ENCODE measurements at places on chromosomes 11 and 22. TPM values are rescaled to one million over a fixed set of nuclear protein-coding genes. Genes with fewer than 3 reads are reported as not detected.

LRRC74B gene
- total RNA-seq: not detected

DAGLA gene
- 6.2 TPM for total RNA-seq

TMPRSS4 gene
- total RNA-seq: not detected

CASP5 gene
- total RNA-seq: not detected

OVOL1 gene
- total RNA-seq: not detected

GNG3 gene
- not detected for total RNA-seq

BTG4 gene
- total RNA-seq: 0.18 TPM

CELSR1 gene
- total RNA-seq: 28.7 TPM

KCNK7 gene
- 1.0 TPM for total RNA-seq

MRGPRE gene
- not detected for total RNA-seq

APOA4 gene
- total RNA-seq: not detected

PHF21B gene
- 1.1 TPM for total RNA-seq

CDC42BPG gene
- total RNA-seq: 1.0 TPM

GRM5 gene
- total RNA-seq: 0.01 TPM

ATG13 gene
- 56.1 TPM for total RNA-seq

CPT1B gene
- 16.1 TPM for total RNA-seq

PES1 gene
- total RNA-seq: 111 TPM
